ENCODE measurements at places on chromosomes 11 and 22. TPM values are rescaled to one million over a fixed set of nuclear protein-coding genes. Genes with fewer than 3 reads are reported as not detected.

ADAMTS8 gene
- 14.1 TPM for total RNA-seq

EHF gene
- 176 TPM for total RNA-seq

TMEM218 gene
- 18.7 TPM for total RNA-seq

RASD2 gene
- total RNA-seq = 4.4 TPM

FGF3 gene
- total RNA-seq = not detected

NPTXR gene
- total RNA-seq = 15.0 TPM

RAPSN gene
- 0.35 TPM for total RNA-seq

LAYN gene
- 20.5 TPM for total RNA-seq

DNA sequence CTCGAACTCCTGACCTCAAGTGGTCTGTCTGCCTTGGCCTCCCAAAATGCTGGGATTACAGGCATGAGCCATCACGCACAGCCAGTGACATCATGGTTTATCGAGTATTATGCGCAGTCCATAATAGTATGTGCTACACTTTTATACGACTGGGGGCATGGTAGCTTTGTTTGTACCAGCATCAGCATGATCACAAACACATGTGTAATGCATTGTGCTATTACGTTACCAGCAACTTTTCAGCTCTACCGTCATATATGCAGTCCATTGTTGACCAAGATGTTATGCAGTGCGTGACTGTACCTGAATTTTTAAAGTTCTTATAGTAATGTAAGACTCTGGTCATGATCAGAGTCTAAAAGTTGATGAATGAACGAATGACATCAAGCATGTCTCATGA lies 67.9 kb downstream of the ZC3H12C start:
- DNase-seq = no peak

DNA sequence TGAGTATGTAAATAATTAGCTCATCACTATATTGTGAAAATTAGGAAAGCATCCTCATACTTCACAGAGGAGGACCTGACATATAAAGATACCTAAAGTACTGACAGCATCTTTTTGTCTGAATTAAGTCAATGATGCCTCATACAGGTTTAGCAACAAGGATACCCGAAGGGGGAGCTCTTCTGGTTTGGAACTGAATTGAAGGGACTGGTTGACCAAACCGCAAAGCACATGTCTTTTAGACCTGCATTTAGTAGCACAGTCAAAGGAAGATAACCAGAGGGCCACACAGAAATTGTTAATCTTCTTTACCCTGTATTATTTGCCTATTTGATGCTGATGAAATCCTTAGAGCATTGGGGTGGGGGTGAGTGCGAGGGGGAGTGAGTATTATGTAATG lies 12.9 kb upstream of the WT1 start:
- no peak for DNase-seq

GRCh38 chr22:31945443-31945855 lies 1.1 kb downstream of the YWHAH start:
- DNase-seq = no peak

- no peak for DNase-seq
Measured at GRCh38 chr11:64516226-64516625, 74.8 kb upstream of the SLC22A12 start.

DNA sequence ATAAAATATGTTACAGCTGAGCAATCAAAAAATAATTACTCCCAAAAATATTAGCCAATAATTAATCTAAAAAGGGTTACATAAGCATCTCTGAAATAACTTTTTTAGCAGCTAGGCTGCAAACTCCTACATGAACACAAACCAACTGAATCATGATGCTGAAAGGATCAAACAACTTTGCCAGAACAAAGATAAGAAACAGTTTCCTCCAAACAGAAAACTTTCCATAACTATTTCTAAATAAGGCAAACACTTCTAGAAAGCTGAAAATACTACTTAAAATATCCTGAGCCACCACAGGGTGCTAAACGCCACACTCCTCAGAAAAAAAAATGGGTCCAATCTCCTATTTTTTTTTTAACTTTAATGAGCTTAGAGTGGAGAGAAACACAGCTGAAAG lies 68.6 kb upstream of the ARHGAP32 start:
- no peak for DNase-seq

DNA sequence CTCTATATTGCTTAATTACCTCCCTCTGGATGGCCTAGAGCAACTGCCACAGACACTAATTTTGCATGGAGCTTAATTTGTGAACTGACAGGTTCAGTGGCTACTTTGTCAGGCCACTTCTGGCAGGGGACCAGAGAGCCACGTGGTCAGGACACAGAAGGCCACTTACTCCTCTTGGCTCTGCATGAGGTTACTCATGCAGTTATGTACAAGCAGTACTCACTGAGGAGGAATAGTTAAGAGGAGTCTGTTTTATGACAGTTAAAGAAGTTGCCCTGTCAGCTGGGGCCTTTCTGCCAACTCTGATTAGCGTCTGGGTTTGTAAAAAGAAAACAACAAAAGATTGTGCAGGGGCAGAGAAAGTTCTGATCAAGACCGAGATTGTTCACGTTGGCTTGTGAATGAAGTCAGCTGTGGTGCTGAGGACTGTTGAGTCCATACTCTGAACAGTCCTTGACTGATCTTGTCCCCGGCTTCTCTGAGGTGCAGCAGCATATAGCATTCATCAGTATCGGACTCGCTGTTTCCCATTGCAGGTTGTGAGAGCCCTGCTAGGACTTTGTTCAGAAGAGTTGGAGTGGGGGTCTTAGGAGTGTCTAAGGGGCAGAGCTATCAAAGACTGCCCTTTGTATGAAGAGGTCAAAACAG lies 41.4 kb downstream of the PPFIBP2 start:
- peak; percentile 68 for DNase-seq

DNA sequence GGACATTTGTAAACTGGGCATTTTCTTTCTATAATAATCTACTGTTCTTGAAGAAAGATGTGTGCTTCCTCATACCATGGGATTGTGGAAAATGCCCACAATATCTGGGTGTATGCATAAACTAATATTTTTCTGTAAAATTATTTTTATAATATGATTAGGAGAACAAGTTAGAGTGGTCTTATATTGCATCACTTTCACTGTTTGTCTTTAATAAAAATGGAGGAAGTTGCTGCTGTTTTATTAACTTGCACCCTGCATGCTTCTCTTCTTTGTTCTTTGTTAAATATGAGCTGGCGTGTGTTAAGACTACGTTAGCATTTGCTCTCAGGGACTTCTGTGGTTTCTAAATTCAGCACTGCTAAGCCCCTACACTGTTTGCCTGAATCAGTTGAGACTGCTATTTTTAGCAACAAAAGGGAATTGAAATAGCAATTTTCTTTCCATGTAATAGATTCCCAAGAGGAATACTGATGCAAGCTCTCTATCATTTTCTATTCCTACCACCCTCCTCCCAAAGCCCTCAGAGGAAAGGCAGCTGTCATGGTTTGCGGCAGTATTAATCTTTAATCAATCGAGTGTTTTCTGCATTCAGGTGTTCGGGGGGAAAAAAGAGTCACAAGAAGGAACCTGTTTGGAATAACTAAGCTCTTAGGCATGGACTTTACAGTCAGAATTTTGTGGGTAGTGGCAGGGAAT lies 56.1 kb downstream of the HSD17B12 start:
- no peak for DNase-seq

GRCh38 chr11:61034704-61035525 lies 63.4 kb downstream of the CD6 start:
- no peak for DNase-seq

- DNase-seq = no peak
Measured at GRCh38 chr11:130043575-130043974, 26.1 kb upstream of the APLP2 start.
